Neural progenitor cell (in vitro differentiated cells): ENCODE measurements at places on chromosomes 5 and 9. TPM values are rescaled to one million over a fixed set of nuclear protein-coding genes. Genes with fewer than 3 reads are reported as not detected.

PCDHAC2 gene
- 1.9 and 2.5 TPM in 2 replicates for total RNA-seq

BTNL9 gene
- 0.24 and 0.56 TPM in 2 replicates for total RNA-seq

AHRR gene
- 0.34 and 0.68 TPM in 2 replicates for total RNA-seq

GRCh38 chr5:64838803-64839202 is 70.1 kb downstream of the CWC27 start:
- peaks cover 9% of the 10 kb centered on the region for H3K4me1 ChIP-seq
- no peak overlapping the region for H3K4me3 ChIP-seq
- no peaks in the 10 kb centered on the region for H3K36me3 ChIP-seq
- DNase-seq: no peak

GRCh38 chr5:173645890-173646574 is 29.6 kb upstream of the BOD1 start:
- no peaks in the 10 kb centered on the region for H3K36me3 ChIP-seq
- H3K27ac ChIP-seq: no peak overlapping the region
- peaks cover 15% of the 10 kb centered on the region for H3K4me1 ChIP-seq
- H3K27me3 ChIP-seq: no peaks in the 10 kb centered on the region
- H3K4me3 ChIP-seq: no peak overlapping the region
- DNase-seq: no peak

DNA sequence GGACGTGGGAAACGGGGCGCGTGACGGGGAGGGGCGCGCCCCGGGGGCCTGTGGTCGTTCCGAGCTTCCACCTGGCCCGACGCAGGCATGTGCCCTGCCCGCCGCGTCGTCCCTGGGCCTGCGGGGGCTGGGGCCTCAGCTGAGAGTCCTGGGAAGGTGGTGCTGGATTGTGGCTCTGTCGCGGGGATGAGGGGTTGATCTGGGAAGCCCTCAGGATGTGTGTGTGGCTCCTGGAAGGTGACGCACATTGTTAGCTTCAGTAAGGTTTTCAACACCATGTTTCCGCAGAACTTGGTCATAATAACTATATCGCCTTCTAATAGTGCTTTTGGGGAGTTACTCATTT is 589.1 kb downstream of the MTRR start:
- no peaks in the 10 kb centered on the region for H3K36me3 ChIP-seq
- H3K4me1 ChIP-seq: no peaks in the 10 kb centered on the region

- no peaks in the 10 kb centered on the region for H3K36me3 ChIP-seq
- H3K27ac ChIP-seq: no peak overlapping the region
- H3K27me3 ChIP-seq: peaks cover 28% of the 10 kb centered on the region
- no peak overlapping the region for H3K4me3 ChIP-seq
- peaks cover 6% of the 10 kb centered on the region for H3K4me1 ChIP-seq
- no peak for DNase-seq
Observed at GRCh38 chr9:132152231-132152630, 9.6 kb upstream of the NTNG2 start.

DNA sequence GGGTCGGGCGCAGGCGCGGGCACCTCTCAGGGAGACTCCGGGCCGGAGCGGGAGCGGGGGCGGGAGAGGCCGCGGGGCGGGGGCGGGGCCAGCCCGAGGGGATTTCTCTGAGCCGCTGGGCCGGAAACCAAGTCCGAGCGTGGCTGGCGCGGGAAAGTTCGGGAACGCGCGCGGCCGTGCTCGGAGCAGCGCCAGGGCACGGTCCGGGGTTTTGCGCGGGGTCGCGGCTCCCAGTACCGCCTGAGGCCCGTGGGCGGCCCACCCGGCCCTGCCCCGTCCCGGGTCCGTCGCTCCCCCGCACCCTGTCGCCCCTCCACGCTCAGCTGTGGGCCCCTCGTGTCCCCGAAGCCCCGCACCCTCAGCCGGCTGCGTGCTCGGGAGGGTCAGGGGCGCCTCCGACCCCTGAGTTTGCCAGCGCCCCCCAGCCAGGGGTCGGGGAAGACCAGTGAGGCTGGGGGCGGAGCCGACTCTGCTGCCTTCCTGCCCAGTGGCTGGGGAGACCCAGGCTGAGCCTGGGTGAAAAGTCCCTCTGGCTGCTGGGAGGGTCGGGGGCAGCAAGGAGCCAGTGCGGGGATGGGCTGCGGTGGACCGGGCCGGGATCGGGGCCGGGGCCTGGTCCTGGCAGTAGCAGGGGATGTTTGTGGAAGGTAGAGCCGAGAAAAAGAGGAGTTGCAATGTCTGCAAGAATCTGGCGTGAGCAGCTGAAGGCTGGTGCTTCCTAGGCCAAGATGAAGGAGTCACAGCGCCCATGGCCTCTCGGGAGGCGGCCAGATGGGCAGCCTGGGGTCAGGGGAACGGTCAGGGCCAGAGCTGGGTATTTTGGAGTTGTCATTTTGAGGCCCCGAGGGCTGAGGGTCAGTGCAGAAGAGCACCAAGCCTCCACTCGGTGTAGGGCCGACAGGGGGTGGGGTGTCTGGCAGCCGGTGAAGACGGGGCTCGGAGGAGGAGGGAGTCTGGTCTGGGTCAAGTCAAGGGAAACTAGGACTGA is 588 bp downstream of the TRAF2 start:
- H3K27ac ChIP-seq: peak overlapping the region; percentile 11
- H3K4me1 ChIP-seq: peaks cover 11% of the 10 kb centered on the region
- H3K36me3 ChIP-seq: no peaks in the 10 kb centered on the region

DNA sequence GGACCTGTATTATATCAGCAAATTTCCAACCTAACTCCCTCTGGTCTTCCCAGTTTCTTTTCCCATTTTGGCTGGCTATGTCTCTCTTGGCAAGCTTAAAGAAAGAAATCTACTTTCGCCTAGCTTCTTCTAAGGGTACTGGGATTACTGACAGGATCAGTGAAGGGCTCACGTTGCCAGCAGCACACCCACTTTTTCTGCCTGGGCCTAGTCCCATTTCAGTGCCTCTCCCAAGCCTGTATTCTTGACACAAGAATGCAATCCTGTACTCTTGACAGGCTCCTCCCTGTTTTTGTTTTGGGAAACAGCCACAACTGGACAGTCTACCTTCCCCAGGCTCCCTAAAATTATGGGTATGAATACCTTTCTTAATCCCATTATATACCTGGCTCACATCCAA is 170.5 kb downstream of the EPB41L4A start:
- no peaks in the 10 kb centered on the region for H3K27me3 ChIP-seq
- H3K4me3 ChIP-seq: no peak overlapping the region
- no peak overlapping the region for H3K27ac ChIP-seq
- DNase-seq: no peak
- H3K4me1 ChIP-seq: peaks cover 19% of the 10 kb centered on the region
- H3K36me3 ChIP-seq: no peaks in the 10 kb centered on the region
